Stimulated activated CD8-positive, alpha-beta memory T cell treated with anti-CD3 and anti-CD28 coated beads, Interleukin-4, amount 100 ng/mL, for 4 hours (primary cell): ENCODE measurements at places on chromosomes 6 and 20.
A peak's percentile ranks its signal among the peaks of the same experiment; 100 is the strongest.

- DNase-seq = no peak
These were observed 2.0 kb upstream of the RSPO4 start for GRCh38 chr20:1003920-1004697.

- peak; percentile 3 for DNase-seq
These were observed 64.9 kb upstream of the BHLHE23 start for GRCh38 chr20:63071541-63072181.

DNA sequence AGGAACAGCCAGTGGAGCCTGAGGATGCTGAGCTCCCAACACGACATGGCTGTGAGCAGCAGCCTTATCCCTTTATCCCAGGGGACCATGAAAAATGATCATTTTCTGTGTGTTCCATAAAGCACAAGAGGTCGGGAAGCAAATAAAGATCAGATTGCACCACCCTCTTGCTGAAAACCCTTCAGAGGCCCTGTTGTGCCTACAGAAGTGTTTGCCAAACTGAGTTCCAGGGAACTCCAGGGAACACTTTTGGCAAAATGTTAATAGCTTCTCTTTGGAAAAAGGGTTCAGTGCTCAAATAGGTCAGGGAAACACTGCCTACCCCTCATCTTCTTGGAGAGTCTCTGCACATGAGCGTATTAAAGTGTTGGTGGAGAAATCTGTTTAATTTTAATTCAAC is 24.4 kb downstream of the ARMC2 start:
- DNase-seq = no peak

DNA sequence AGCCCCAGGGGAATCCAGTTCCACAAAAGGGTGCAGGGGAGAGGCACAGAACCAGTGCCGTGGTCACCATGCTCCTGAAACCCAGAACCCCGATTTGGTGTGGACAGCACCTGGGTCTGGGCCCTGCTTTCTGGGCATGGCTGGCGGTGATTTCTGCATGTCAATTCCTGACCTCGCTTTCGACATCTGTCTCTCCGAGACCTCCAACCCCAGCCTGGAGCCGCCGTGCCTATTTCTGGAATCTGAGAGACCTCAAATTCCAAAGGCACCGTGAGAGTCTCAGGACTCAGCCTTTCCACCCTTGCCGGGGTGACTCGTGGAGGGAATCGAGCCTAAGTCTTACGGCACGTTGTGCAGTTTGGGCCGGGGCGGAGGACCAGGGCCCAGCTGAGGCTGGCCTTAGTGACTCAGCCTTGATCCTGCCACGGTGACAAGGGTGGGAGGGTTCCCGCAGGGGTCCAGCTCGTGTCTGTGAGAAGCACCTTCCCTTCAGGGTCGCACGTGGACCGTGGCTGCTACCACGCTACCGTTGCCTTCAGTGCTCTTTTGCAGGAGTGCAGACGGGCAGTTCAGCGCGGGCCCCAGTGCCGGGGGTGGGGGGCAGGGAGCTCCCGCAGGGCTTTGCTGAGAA is 133.7 kb downstream of the PXDC1 start:
- no peak for DNase-seq
